ENCODE measurements at places on chromosomes 11 and 22.

DNA sequence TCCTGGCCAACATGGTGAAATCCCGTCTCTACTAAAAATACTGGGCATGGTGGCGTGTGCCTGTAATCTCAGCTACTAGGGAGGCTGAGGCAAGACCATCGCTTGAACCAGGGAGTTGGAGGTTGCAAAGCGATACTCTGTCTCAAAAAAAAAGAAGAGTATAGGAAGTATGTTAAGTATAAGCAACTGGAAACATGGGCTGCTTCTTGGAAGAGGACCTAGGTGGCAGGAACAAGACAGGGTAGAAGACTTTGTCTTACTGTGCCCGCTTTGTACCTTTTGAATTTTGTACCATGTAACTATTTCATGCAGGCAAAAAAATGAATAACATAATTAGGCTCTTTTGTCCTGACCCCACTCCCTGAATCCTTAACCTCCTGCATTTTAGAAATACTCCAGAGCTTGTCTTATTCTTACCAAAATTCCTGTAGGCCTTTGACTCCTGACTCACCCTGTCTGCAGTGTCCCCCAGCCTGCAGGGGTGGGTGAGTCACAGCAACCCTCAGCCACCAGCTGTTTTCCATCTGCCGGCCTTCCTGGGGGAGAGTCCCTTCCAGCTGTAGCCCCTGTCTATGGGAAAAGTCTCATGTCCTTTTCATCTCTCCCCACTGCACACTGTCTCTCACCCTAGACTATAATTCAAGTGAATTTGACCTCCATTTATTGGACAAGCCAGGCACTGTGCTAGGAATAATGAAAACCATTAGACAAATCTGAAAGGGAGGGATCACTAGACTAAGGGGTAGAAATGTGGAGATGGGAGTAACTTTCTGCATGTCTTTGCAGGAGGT lies 41.8 kb downstream of the TXN2 start:
- no peak for DNase-seq

- DNase-seq = peak; percentile 78
Measured at GRCh38 chr22:30694640-30695350, at the start of gene OSBP2. Gene OSBP2 (plus strand): TSS chr22:30694874. CDS start chr22:30694910, 36 bp downstream.

DNA sequence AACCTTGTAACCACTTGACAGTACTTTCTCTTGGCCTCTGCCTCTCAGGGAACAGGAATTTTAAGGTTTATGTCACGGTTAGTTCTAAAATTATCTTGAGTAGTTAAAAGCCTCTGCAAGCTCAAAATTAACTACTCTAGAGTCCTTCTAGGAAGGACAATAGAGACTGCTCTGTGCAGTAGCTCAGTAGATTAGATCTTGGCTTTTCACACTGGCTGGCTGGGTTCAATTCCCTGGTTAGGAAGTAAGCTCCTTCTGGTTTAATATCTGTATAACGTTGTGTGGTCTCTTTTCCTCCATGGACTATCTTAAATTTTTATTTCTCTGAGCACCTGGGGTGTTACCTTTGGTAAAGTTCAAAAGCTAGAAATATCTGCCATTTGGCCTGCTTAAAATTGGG lies 109.2 kb downstream of the AASDHPPT start:
- no peak for DNase-seq

DNA sequence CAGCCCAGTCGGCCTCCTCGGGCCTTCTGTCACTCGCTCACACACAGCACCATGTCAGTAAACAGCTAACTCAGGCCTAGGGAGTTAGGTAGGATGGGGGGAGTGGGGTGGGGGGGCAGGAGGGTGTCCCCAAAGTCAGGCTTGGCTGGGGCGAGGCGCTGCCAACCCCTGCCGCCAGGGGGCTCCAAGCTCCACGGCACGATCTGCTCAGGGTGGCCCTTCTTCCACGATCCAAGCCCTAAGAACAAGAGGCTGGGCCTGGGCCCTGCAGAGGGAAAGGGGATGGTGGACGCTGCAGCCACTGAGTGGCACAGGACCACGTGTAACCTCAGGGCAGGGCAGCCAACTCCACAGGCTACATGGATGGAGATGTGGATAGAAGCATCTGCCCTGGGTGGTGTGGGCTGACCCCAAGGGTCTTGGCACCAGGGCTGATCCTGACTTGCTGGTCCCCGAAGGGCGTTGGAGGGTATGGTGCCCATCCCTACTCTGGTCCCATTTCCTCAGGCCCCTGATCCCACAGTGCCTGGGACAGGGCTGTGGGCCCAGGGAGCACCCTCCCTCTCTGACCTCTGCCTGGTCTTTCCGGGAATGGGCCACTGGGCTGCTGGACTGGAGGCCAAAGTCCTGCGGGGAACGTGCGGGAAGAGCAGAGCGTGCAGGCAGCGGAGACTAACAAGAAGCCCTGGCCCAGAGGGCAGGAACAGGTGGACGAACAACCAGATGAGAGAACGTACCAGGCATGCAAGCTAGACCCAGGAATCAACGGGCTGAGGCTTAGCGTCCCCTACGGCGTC lies 29.1 kb upstream of the TXNRD2 start:
- DNase-seq = peak; percentile 80

GRCh38 chr11:126328938-126329643 lies 25.2 kb downstream of the DCPS start:
- DNase-seq = no peak

GRCh38 chr11:45933131-45933831 lies 10.8 kb downstream of the LARGE2 start:
- DNase-seq = no peak

GRCh38 chr11:130068546-130068985 lies 1.1 kb upstream of the APLP2 start:
- DNase-seq = peak; percentile 30

- peak; percentile 23 for DNase-seq
Measured at GRCh38 chr22:23692598-23693291, 1.9 kb downstream of the RGL4 start.

GRCh38 chr11:124839128-124839971 lies 25.9 kb upstream of the ROBO3 start:
- peak; percentile 80 for DNase-seq

GRCh38 chr11:96967616-96968015 lies 577.8 kb downstream of the JRKL start:
- DNase-seq = no peak

GRCh38 chr11:16606784-16607674 lies 131.4 kb upstream of the C11orf58 start:
- peak; percentile 71 for DNase-seq

DNA sequence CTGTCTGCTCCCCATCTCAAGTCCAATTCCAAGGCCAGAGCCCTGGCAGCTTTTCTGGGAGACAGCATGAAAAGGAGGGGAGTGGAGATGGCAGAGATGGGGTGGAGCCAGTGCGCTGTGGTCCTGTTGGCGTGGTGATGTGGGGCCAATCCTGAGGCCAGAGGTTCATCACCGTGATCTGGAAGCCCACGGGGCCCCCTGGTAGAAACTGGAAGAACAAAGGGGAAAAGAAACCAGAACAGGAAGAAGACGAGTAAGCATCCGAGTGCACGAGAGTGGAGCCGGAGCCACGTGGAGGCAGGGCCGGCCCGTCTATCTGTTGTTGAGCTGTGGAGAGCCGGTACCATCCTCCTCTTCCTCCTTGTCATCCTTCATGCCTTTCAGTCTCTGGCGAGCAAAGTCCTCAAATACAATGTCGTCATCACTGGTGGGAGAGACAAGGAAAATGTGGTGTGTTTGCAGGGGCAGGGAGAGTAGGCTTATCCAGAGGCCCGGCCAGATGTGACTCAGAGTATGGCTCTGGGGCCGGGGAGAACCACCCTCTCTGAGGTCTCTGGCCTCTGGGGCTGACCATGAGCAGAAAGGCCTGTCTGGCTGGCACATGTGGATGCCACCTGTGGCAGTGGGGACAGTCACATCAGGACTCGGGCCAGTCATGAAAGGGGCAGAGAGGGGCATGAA lies 25.4 kb downstream of the TPBGL start:
- no peak for DNase-seq

DNA sequence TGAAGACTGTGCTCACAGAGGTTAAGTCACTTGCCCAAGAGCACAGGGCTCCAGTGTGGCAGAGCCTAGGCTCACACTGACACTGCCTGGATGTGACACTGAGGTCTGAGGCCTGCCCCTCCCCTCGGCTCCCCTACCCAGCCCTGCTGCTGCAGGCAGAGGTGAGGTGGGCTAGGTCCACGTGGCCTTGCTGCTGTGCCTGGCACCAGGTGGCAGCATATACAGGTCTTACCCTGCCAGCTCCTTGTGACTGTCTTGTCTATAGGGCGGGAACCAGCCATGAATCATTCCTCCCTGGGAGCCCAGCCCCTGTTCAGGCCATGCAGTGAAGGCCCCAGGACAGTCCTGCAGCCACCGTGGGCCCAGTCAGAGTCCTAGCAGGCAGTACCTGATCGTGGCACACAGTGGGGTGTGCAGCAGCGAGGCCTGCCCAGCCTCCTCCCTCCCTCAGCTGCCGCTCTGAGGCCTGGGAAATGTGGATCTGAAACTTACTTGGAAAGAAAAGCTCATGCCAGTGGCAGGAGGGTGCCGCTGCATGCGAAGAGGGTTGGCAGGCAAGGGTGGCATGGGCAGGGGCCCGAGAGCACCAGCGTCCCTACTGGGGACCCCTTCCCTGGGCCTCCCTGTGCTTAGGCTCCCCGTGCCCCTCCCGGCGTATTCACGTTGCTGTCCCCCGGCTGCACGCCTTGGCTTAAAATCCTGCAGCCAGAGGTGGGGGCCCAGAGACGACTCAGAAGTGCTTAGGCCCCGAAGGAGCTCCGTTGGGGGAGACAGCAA lies 1.2 kb upstream of the CERK start:
- DNase-seq = no peak

GRCh38 chr11:115222218-115222862 lies 281.9 kb downstream of the CADM1 start:
- DNase-seq = peak; percentile 34

DNA sequence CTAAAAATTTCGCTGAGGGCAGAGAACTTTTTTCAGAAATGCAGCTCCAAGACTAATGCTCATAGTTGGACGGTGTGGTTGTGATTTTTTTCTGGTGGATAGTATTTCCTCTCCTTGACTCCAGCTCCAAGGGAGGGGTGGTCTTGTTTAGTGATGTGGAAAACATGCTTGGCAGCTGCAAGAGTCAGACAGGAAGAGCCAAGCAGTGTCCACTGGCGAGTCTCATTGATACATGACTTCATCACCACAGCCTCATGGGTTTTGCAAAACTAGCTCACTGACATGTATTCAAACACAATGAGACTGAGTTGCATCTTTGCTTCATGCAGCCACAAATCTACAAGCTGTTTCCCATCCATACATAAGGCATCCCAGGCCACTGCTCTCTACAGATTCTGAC lies 7.3 kb upstream of the KCNJ1 start:
- DNase-seq = no peak

DNA sequence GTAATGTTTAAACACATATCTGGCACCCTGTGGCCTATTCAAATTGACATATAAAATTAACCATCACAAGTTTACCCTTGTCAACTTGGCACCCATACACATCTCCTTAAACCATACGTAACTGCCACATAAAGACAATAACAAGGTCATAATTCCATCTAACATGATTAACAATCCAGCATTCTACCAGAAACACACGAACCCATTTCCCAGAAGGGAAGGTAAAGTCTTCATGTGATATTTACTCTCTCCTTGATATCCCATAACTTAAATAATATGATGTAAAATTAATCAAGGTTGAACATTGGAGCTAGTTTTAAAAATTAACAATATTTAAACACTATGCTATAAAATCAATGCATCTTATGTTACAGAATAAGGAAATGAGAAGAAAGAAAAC lies 55.2 kb upstream of the CEP295 start:
- DNase-seq = no peak

GRCh38 chr22:28015046-28015425 lies 96.0 kb upstream of the PITPNB start:
- DNase-seq = no peak

DNA sequence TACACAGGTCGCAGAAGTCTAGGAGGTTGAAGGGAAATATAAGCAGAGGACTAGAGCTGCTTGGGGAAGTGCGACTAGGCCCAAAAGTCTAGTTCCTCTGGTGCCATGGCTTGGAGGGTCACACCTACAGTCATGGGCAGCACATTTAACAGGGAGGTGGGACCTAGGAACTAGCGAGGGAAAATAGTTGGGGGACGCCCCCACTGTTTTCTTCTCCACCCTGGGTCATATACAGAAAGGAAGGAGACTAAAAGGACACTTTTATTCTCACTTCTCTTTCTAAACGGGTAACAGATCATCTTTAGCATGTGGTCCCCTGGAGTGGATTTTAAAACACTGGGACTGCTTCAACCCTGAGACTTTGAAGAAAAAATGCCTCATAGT lies 16.6 kb downstream of the APIP start:
- DNase-seq = peak; percentile 5

DNA sequence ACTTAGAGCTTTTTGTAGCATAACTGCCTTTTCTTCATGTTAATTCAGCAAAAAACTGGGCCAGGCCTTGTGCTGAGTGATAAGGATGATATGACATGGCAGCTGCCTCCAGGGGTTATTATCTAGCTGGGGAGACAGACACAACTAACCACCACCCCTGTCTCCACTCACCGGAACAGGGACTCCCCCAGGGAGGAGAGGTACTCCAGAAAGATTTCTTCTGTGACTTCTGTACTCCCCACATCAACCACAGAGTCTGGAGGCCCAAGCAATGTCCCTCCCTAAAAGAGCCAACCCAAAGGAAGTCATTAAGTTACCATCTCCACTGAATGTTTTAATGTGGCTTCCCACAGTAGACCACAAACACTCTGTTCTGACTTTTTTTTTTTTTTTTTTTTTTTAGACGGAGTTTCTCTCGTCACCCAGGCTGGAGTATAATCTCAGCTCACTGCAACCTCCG lies 14.3 kb upstream of the PMM1 start:
- no peak for DNase-seq

DNA sequence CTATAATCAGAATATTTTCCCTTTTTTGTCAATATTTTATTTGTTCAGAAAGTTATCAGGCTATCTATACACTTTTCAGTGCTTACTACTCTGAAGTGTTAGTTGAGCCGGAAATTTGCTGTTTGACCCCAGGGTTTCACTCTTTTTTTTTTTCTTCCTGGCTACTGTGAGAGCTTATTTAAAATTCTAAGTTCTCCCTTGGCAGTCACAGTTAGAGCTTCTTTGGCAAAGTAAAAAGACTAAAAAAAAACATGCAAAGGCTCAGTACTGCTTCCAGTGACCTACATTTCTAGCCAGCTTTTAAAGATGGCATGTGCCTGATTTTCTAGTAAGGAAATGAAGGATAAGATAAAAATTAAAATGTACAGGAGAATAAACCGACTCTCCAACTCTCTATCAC lies 48.4 kb downstream of the ELP4 start:
- DNase-seq = peak; percentile 13

DNA sequence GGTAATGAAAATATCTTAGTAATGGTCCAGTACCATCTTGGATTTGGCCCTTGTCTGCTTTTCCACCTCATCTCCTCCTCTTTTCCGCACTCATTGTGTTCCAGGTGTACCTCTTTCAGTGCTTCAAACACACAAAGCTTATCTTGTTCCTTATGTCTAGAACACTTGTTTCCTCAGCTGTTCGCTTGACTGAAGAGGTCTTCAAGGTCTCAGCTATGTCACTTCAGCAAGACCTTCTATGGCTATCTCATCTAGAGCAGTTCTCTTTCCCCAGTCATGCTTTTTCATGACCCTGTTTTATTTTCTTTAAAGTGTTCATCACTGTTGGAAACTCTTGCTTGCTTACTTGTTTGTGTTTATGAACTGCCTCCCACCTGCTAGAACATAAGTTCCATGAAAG lies 47.4 kb downstream of the UVRAG start:
- no peak for DNase-seq
